ENCODE measurements at places on chromosomes 5 and 9.

GRCh38 chr9:133107245-133107722, 13.8 kb downstream of the RALGDS start:
- DNase-seq: no peak

GRCh38 chr9:38527503-38527902, 92.9 kb downstream of the ANKRD18A start:
- no peak for DNase-seq

- DNase-seq: no peak
These were observed 247.3 kb downstream of the MAN2A1 start for GRCh38 chr5:109936996-109937395.

GRCh38 chr5:94901191-94901979, 282.9 kb downstream of the SLF1 start:
- peak; percentile 78 for DNase-seq

DNA sequence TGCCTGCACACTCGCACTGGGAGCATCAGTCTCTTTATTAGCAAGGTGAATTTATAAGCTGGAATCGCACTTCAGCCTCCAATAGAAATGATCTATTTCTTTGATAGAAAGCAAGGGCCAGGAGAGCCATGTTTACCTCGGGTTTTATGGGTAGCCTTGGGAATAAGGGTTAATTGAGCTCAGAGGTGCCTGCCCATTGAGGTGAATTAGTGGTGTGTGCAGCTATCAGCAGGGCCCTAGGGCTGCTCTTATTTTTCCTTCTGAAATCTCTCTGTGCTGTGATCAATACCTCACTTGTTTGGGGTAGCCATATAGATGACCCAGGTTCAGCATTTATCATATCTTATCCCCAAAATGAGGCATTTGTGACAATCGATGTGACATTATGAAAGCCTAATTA, 297.8 kb downstream of the EBF1 start:
- DNase-seq: no peak

DNA sequence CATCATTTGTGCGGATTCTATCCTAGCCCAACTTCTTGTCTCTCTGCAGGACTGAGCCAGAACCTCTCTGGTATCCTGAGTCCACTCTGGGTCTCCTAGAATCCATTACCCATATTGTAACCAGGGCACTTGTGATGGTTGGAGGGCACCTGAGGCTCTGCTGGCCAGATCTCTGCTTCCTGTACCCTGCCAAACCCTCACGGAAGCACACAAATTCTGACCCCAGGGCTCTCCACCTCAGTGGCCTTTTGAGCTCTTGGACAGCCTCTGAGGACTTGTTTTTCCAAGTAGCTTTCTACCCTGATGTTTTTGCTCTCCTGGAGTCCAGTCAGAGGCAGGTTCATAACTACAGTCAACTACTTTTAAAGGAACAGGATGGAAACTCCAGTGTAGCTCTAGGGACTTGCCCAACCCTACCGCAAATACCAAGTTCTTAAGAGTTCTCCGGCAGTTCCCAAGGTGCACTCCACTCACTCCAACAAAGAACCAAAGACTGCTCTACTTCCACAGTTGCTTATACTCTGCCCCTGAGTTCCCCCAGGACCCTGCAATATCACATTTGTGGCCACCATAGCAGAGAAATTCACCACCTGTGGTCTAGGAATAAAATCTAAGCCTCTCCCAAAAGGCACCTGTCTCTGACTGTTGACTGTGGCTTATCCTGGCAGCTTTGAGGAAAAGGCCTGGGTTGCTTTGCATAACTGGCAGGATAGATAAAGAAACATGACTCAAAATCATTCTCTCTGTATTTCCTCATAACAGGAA, 9.6 kb downstream of the PIP5K1B start:
- no peak for DNase-seq

DNA sequence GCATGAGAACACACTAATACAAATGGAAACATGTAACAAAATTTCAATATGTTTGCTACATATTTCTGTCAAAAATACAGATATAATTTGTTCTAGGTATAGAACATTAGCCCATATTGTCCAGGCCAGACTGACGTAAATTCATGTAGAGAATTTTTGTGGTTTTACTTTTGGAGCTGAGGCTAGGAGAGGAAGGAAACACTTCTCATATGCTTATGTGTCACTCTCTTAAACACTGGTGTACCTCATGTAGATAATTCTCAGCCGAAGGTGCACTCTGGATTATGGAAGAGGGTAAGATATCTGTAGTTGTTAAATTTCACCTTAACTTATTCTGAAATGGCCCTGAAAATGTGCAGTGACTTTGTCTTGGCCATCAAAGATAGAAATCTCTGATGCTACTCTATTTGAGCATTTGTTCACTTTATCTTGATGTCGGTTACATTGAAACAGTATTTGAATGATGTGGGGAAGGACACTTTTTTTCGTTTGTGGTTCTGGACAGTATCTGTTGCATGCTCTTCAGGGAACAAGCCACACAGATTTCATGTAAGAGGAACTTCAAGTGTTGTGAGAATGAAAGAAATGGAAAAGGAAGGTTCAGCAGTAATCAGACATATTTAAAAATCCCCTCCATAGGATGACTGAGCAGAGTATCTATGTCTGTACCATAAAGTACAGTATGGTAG, 202.7 kb downstream of the SPATA31D1 start:
- no peak for DNase-seq

- DNase-seq: no peak
These were observed 2.0 kb upstream of the CDC14B start for GRCh38 chr9:96621618-96622017.

- DNase-seq: peak; percentile 73
These were observed 75.5 kb downstream of the ENTREP1 start for GRCh38 chr9:69400470-69400869.

DNA sequence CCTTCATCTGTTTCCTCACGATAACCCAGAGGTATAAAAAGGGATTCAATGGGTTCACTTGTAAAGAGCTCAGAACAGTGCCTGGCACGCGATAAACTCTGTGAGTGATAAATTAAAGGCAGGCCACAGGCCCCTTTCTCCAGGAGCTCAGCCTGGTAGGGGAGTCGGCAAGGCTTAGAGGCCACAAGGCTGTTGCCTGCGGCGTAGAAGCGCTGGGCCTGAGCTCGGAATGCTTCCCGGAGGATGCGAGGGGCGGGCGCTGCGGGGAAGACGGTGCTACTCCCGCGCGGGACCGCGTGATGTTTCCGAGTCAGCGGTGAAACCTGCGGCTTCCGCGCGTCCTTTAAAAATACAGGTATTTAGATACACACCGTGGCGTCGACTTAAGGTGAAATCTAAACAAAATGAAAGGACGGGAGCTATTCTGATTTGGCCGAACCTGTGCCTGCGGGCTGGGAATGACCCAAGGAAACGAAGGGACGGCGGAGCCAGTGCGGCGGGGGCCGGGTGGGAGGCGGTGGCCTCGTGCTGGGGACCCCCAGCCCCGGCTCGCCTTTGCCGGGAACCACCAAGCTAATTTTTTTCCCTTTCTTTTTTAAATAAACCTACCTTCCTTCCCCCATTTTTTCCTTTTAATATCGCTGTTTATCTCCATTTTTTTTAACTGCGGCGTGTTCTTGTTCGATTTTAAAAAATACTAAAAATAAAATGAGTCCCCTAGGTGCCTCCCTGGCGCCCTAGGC, 6.2 kb downstream of the NKX2-5 start:
- DNase-seq: no peak

GRCh38 chr5:59698207-59699178, 195.0 kb downstream of the PDE4D start:
- DNase-seq: no peak

- DNase-seq: peak; percentile 100
These were observed 20.7 kb downstream of the PTPN3 start for GRCh38 chr9:109477258-109478050.

GRCh38 chr5:147092044-147092443, 142.8 kb upstream of the STK32A start:
- no peak for DNase-seq

DNA sequence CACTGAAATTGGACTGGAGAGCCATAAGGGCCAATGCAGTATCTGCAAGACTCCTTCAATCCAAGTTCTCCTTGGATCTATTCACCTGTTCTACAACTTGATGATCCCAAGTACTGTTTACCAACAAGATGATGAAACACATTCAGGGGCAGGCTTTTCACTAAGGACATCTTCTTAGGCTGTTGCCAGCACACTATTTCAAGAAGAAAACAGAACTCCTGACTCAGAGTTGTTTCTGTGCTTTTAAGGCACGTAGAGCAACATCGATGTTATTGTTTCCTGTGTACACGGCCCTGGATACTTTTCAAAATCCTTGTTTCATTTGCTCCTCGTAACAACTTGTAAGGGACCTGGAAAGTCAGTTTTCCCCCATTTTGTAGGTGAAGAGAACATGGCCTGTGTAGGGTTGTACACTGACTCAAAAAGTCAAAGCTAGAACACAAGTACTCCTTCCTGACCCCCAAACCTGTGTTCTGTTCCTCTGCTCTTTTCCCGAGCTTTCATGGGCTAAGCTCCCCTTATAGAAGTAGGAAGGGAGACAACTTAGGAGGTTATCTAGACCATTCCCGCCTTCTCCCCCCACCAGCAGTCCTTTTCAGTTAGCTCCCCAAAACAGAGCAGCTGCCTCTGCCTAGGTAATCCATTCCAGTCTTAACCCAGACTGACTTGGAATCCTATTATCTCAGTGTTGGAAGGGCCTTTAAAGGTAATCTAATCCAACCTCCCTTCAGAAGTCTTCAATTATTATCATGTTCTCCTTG, 5.2 kb upstream of the MGAT1 start:
- DNase-seq: no peak

GRCh38 chr9:110604171-110604601, 24.6 kb upstream of the SVEP1 start:
- DNase-seq: no peak

- DNase-seq: no peak
These were observed 3.9 kb upstream of the PURA start for GRCh38 chr5:140109759-140110645.

DNA sequence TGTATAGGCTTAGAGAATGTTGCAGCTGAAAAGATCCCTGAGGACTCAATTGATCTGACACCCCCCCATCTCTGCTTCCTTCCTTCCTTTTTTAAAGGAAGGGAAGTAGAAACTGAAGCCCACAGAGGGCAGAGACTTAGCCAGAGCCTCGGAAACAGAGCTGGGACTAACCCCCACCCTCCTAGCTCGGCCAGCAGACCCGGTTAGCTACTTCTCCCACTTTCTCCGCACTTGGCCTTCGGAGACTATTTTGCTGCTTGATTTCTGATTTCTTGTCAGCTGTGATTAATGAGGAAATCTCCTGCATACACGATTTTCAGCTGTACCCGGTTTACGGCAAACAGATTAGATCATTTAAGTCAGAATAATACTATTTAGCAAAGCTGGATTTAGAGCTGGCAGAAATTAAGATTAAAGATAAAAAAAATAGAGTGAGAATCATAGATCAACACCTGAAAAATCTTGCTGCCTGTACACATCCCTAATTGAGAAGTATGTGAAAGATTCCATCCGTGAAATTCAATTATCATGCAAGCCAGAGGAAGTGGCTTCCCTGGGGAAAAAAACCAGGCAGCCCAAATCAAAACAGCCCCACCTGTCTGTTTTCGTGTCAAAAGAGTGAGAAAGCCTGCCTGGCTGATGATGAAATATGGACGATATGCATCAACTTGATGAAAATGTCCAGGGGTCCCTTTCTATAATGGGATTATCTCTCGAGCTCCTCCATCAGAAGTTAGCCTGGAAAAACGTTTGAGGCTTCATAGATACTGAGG, 159.5 kb upstream of the SHB start:
- DNase-seq: no peak

DNA sequence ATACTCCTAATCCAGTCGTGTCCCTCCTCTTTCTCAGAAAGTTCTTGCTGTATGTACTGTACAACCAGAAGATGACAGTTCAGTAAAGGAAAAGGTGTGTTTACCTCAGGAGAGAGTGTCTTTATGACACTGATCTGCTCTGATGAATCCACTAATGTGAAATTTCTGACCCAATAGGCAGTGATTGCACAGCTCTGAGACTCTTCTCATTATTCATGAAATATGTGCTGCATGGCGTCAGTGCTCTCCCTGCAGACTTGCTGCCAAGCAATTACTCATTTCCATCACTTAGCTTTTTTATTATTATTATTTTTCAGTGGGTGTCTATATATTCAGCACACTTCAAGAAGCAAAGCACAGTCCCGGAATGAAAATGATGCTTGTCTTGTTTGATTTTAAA, 389.0 kb downstream of the RASEF start:
- DNase-seq: no peak

GRCh38 chr5:74542482-74542881, 98.0 kb downstream of the ENC1 start:
- DNase-seq: peak; percentile 72

- peak; percentile 51 for DNase-seq
These were observed 76.8 kb downstream of the LMX1B start for GRCh38 chr9:126690431-126691051.

DNA sequence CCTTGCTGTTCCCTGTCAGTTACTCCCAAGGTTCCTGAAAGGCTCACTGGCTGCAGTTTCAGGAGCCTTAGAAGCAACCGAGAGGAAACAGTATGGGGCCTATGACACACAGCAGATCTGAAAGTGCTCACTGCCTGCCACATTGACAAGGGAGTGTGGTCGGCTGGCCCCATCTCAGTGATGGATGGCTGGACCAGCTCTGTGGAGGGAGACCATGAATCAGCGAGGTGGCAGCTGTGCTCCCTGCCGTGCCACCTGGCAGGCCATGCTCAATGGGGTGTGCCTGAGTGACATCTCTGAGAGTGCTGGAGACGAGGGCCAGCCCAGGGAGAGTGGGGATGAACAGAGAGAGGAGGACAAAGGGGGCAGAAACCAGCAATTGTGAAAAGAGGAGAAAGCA, 49.1 kb downstream of the DOCK2 start:
- peak; percentile 83 for DNase-seq

DNA sequence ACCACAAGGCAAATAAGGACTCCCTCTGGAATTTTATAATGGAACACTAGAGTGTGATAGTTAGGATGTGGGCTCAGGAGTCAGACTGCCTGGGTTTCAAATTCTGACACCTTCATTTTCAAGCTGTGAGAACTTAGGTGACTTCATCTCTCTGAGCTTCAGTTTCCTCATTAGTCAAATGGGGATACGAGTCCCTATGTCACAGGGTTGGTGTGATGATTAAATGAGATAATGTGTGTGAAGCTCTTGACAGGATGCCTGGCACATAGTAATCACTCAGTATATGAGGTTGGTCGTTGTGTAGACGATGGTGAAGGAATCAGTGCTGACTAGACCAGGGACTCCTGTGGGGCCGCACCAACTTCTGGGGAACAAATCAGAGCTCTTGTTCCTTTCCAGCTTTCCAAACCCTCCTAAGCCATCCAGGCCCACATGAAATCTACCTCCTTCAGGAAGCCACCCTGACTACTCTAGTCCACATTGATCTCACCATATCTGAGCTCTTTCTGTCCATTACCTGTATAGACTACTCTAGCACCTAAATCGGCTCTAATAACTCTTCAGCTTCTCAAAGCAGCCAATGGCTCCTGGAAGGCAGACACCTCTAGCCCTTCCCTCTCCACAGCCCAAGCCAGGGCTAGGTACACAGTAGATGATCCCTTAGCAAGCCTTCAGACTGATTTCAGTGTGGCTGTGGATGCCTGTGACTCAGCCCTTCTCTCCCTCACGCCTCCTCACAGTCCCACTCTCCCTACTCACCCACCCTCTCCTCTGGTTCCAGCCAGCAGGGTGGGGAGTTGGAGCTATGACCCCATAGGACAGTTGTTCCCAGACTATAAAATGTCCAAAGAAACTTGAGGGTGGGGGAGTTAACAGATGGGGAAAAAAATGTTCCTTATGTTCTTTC, 2.5 kb upstream of the TCF7 start:
- peak; percentile 45 for DNase-seq

GRCh38 chr9:136944212-136944518, 373 bp downstream of the FBXW5 start:
- no peak for DNase-seq

Data from kidney tubule cell (primary cell).